ENCODE measurements at places on chromosomes 5 and 9.

- no peak for DNase-seq
These were observed 2.9 kb downstream of the HTR1A start for GRCh38 chr5:63959177-63959982.

DNA sequence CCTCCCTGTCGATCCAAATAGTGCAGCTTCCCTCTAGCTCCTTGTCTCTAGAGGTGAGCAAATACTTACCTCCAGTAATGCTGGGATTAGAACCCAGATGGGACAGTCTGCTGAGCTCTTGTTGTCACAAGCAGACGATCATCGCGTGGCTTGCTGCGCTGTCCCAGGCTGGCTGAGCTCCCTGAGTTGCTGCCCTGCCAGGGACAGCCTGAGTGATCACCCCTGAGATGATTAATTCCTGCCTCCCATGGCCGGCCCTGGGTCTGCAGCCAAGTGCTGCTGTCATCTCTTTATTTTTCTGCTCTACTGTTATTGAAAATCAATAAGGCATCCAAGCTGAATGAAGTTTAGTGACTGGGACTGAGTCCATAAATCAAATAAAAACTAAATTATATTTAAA, 94.0 kb upstream of the ALDH1B1 start:
- no peak for DNase-seq

- DNase-seq, result no peak
These were observed 207.0 kb downstream of the DEPDC1B start for GRCh38 chr5:60492958-60493357.

DNA sequence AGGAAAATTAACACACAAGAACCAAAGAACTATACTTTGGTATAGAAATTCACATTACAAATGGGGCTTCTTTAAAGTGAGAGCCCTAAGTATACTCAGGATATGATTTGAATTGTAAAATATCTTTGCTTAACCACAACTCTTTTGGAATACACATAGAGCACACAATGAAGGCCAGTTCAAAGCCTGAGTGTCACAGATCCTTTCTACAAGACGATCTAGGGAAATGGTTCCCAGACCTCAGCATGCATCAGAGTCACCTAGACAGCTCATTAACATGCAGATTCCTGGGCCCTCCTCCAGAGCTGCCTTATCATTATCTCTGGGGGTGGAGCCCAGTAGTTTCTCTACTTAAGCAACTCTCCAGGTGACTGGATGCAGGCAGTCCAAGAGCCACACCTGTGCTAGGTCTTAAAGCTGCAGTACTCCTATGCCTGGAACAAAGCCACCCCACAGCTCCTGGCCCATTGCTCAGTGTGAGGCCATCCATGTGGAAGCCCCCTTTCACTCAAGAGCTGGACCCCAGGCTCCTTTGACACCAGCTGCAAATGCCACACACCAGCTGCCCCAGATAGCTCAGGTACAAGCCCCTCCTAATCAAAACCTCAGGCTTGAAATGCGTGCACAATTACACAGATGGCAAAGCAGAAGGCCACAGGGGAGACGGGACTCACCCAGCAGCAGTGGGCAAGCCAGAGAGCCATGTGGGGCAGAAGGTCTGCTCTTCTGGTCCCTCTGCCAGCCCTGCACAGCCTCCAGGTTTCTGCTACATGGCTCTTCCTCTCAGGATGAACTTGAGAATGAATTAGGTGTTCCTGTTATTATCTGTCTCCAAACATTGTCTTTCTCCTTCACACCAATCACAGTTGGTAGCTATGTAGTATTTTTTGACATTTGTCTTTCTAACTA, 106.1 kb downstream of the SH3TC2 start:
- DNase-seq, result no peak

GRCh38 chr9:127555840-127556820, 55.9 kb upstream of the STXBP1 start:
- peak; percentile 73 for DNase-seq

DNA sequence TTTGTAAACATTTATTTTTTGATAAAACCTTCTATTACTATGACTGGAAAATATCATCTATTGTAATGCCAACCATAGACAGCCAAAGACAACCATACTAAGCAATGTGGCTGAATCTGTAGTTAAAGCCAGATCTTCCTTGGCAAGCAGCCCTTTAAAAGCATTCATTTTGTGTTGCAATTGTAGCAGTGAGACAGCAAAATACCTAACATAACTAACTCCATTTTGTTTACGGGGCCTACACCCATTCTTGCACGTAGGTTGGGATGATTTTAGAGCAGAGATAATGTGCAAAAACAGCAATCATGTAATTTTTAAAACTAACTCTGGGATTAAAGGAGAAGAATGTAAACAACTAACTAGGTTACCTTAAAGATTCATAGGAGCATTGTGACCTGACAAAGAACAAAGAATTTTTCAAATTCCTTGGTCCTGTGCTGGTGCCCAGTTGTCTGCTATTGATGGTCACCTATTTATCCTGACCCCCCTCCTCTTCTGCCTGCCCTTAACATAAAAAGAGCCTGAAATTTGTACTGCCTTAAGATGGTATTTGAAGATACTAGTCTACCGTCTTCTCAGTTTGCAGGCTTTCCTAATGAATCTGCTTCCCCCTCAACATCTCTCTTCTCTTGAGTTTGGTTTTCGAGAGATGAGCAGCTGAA, 10.6 kb downstream of the IFNA1 start:
- no peak for DNase-seq

DNA sequence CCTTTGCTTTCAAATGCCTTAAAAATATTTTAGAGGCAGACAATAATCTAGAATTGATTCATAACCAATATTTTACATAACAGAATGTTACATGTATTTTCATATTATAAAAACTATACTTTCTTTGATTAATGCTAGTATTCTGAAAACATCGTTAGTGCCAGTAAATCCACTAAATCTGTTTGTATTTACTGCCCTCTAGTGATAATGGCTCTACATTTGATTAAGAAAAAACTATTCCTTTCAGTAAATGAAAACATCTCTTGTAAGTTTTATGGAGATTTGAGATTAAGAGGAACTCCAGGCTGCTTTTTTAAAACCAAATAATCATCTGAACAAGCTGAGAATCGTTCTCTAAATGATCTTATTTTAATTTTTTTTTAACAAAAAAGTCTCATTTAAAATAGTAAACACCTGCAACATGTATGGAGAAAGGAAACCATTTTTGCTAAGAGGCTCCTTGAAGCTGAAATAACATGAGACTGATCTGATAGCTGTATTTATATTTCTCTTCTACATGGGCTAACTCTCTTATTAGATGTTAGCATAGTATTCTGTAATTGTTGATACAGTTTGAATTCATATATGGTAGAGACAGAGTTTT, 424.7 kb downstream of the RAB3C start:
- no peak for DNase-seq

DNA sequence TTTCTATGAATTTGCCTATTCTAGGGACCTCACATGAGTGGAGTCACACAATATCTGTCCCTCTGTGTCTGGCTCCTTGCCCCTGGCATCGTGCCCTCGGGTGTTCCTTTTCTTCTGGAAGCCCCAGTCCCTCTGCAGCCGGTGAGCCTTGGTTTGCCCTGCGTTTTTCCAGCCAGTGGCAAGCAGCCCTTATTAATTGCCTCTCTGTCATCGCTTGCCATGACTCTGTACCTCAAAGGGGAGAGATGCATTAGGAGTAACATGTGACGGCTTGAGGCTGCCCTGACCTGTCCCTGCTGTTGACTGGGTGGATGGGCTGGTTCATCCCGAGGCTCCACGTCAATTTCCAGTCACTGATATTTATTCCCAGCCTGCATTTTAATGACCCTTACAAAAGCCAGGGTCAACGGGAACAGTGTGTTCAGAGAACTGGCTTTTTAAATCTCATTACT, 87.3 kb downstream of the CFAP90 start:
- DNase-seq, result no peak

GRCh38 chr9:34496149-34496712, 26.6 kb downstream of the ENHO start:
- no peak for DNase-seq

- DNase-seq, result no peak
These were observed 7.1 kb downstream of the ABCA2 start for GRCh38 chr9:137020771-137021567.

Data from AG04449 (cell line).